ENCODE measurements at places on chromosomes 2 and 18.
A peak's percentile ranks its signal among the peaks of the same experiment; 100 is the strongest.

- no peak for DNase-seq
Observed at GRCh38 chr18:55003695-55004094, 44.4 kb upstream of the CCDC68 start.

DNA sequence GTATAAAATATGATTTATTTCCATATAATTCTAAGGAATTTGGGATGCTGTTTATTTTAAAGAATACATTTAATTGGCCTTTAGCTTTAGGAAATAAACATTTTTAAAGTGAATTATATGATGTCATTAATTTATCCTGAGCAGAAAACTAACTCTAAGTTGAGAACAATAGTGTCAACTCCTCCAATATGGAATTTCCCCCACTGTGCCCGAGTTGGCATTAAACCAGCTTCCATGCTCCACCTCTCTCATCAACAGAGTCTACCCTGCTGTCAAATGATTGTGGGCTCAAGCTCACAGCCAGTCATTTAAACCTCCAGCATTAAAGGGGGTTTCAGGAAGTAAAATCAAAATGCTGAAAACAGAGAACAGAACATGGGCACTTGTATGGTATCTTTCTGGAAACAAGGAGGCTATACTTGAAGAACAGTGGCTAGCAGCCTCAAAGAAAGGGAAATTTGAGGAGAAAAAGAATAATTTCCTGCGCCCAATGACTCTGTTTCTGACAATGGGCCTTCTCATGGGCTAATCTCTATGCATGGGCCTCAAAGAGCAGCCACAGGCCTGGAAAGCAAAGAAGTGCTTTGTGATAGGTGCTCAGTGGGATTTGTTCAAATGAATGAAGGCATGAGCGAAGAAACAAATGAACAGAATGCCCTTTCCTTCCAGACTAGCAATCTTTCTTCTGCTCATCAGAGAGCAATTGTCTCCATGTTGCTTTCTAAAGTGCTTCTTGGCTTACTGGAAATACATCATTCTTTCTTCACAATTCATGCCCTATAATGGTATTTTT, 252.8 kb downstream of the MTX2 start:
- DNase-seq = no peak

- DNase-seq = no peak
Observed at GRCh38 chr18:72104851-72105250, 439.3 kb downstream of the CBLN2 start.

DNA sequence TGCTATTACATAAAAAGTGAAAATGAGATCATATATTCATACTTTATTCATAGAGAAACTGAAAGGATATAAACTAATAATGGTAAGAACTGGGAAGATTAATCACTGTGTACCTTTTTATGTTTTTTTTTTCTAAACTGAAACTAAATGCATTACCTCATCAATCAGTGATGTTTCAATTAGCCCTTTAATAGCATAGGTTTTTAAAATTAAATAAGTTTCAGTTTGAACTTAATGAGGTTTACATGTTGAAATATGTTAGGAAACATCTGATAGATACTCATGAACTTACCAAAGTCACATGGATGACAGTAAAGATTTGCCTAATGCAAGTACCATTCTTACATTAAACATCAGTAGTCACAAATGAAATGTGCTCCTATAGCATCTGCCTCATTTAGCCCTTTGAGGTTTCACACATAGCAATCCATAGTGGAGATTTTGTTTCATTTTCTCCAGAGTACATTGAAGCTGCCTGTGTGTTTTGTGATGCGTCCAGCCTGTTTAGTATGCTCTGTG, 8.9 kb downstream of the MAPRE2 start:
- no peak for DNase-seq

- no peak for DNase-seq
Observed at GRCh38 chr2:202638721-202639120, 4.0 kb downstream of the FAM117B start.

- no peak for DNase-seq
Observed at GRCh38 chr2:107728586-107728985, 98.1 kb upstream of the RGPD4 start.

DNA sequence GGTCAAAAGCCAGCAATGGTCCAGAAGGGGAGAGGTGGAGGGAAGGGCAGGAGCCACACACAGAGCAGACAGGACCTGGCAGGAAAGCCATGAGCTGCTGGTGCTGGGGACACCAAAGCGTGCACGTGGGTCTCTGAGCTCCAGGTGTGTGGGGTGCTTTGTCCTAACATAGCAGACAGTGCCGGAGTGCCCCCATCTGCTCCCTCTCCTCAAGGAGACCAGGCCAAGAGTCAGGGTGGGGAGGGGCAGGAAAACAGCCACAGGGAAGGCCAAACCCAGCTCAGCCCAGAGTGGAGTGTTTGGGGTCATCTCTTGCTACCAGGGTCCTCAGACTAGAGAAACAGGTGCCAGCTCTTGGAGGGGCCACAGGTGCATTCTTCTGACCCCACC, 4.2 kb upstream of the GPC1 start:
- no peak for DNase-seq

GRCh38 chr2:16687955-16688354, 22.3 kb upstream of the CYRIA start:
- DNase-seq = no peak

GRCh38 chr18:26714739-26715138, 150.8 kb downstream of the AQP4 start:
- no peak for DNase-seq

GRCh38 chr2:29055601-29056000, 18.7 kb downstream of the PCARE start:
- no peak for DNase-seq

GRCh38 chr2:151729837-151730236, 4.4 kb downstream of the NEB start:
- DNase-seq = no peak

DNA sequence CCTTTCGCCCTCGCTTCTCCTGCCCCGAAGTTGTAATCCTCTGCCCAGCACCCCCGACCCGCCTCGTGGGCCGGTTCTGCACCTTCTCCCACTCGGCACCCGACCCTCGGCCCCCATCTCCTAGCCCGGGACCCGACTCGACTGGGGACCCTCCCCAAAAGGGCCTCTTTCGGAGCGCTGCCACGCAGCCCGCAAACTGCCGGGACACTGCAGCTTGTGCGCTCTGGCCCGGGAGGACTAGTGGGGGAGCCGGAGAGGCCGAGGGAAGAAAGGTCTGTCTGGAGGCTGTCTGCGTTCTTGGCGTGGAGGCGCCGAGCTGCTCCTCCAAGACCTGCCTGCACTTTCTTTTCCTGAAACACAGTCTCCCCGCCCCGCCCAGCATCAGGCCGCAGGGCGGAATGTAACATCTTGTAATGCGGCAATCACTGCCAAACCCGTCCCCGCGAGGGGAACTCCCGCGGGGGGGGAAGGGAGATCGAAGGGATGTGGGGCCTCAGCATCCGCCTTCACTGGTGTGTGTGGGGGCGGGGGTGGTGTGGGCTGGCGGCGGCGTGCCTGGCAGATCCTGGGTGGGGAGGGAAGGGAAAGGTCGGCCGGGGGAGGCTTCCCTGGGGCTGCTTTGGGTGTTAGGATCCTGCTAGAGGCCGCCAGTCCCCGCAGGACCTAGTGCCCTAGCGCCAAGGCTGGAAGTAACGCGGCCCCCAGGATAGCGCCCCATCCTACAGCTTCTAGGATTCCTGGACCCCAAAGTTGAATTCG, 7.4 kb downstream of the DLX2 start:
- DNase-seq = no peak

- no peak for DNase-seq
Observed at GRCh38 chr2:156331572-156332283, 793 bp downstream of the NR4A2 start.

DNA sequence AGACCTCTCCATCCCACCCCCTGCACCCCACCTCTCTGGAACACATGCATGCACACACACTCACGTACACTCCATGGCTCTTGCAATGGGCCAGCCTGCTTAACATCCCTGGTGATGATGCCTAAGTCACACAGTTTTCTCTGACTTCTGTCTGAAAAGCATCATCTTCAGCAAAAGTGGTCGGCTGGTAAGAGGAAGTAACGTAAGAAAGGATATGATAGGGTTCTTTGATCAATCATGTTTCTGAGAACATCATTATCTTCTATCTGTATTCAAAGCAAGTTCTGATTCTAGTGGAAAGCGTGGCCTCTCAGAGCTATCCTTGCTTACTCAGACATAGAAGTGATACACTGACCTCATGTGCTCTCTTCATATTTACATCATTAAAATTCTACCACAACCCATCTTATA, 11.4 kb upstream of the NDUFV2 start:
- DNase-seq = no peak

DNA sequence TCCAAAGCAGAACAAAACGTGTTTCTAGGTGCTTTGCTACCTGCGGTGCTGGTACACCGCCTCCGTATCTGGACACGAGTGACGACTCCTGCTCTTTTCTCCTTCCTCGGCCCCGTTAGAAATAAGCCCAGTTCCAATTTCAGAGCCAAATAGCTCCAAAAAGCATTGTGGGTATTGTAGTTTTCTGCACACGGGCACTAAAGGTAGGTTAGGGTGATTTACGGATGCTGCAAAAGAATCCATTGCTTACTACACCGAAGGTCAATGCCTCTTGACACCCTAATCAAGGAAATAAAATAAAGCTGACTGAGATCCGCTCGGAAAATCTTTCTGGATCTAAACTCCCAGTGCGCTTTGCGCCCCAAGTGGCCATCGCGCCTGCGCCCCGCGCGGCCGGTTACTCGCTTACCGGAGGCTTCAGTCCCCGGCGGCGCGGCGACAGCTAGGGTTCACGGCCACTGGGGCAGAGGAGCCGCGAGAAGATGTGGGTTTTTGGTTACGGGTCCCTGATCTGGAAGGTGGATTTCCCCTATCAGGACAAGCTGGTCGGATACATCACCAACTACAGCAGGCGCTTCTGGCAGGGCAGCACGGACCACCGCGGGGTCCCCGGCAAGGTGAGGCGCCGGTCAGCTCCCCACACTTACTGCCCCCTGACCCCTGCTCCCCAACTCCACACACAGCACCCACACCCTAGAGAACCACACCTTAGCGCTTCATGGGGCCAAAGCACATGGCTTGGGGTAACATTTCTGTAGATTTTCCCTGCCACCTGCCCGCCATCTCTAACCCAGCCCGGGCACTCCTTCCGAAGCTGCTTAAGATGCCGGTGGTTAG, at the start of gene CHAC2:
CHAC2 (plus strand) TSS at position 400 of the 837 bp plus-strand sequence; CDS start at position 483, 83 bp downstream.
- DNase-seq = peak; percentile 46

DNA sequence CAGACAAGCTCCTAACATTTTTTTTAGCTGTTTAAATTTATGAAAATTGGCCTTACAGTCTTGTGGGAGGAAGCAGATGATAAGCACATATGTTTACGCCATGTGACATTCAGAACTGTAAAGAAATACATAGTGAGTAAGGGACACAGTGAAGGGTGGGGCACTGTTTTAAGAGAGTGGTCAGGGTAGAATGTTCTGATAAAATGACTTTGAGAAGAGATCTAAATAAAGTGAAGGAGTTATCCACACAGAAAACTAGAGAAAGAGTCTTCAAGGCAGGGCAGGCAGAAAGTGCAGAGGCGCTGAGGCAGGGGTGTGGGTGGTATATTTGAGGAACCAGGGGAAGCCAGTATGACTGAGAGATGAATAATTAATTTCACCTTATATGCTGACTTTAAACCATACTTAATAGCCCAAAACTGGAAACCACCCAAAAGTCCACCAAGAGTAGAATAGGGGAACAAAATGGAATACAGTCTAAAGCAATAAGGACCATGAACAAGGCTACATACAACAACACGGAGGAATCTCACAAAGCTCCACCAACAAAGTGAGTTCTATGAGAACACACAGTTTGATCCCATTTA, 8.6 kb downstream of the MREG start:
- DNase-seq = no peak

All from NCI-H1048 (cell line).